CD14-positive monocyte (primary cell): ENCODE measurements at places on chromosomes 3 and 15.
A peak's percentile ranks its signal among the peaks of the same experiment; 100 is the strongest.

- no peak for DNase-seq
Measured at GRCh38 chr3:115562636-115563267, 60.6 kb upstream of the GAP43 start.

DNA sequence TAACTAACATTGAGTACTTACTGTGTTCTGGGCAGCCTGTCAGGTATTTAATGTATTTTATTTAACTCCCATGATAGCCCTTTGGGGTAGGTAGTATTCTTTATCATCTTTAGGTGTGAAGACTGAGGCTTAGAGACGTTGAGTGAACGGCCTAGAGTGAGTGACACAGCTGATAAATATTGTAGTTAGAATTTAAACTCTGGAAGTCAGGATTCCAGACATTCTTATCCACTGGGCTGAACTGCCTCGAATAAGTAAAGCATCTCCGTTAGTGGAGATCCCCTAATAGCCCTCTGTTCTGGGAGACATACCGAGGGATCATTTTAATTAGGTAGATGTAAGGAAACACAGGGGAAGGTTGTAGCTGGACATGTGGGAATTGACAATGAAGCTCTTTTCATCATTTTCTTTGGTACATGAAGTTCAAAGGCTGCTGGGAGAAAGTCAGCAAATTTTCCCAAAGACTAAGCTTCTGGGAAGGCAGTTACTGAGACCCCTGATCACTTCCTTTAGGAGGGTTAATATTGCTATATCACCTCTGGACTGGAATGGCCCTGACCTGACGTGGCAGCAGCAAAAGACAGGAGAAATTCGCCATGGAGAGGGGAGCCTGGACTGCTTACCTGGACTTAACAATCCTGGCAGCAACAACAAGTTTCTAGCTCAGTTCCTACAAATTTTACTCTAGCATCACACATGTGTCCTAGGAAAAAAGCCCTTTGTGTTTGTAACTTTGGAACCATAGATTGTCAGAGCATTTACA lies 11.7 kb upstream of the PDCD6IP start:
- DNase-seq = no peak

DNA sequence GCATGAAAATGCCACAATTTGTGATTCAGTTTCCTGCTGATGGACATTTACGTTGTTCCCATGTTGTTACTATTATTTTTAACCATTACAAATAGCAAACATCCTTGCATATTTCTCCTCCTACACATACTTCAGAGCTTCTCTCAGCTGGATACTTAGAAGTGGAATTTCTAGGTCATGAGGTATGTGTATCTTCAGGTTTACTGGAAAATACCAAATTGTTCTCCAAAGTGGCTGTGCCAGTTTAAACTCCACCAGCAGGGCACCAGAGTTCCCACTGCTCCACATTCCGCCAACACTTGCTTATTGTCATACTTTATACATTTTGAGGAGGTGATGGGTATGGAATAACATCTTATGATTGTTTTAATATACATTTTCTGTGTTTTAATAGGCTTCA lies 45.7 kb downstream of the PRR23E start:
- no peak for DNase-seq

DNA sequence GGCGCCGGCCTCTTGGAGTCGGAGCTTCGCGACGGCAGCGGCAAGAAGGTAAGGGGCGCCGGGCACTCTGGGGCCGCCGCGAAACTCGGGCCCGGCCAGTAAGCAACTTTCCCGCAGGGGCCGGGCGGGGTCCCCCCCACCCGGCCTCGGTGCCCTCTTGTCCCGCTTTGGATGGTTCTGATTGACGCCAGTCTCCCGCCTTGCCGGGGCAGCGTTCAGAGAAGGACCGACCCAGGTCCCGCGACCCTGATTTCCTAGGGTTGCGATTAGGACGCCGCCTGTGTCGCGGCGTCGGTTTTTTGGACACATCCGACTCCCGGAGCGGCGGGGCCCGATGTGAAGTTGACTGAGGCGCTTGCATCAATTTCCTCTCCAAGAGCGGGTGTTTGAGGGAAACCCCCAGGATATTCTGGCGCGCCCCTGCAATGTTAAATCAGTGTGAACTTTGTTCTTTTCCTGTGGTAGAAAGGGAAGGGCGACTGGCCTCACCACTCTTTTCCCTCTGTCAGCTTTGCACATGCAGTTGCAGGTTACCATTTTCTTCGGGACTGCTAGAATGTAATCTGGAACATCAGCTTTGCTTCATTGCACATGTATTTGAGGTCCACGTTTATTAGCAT lies 755 bp downstream of the PDE8A start:
- DNase-seq = peak; percentile 34

GRCh38 chr3:120415756-120416155 lies 35.0 kb downstream of the FSTL1 start:
- DNase-seq = no peak

DNA sequence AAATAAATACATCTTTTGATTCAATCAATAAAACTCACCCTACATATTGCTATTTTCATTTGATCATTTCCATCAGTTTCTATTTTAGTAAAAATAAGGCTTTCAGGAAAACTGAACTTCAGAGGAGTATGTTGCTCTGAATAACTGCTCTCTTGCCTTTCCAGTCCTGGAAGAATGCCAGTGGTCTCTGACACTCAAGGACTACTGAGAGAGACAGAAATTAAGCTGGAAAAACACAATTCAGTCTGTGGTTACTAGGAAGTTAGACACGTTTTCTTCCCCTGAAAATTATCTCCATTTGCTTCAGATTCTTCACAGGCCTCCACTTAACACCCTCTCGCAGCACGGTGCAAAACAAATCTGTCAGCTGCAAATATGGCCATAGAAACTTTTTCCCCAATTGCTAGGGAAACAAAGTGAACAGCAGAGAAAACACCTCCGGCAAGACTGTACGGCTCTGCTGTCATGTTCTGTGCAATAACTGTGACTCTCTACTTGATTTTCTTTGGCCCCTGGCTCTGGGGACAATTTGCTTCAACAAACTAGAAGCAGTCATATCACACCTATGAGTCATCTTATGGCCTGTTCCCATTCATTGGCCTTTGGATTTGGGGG lies 353.0 kb downstream of the MAGI1 start:
- DNase-seq = no peak

GRCh38 chr3:136783708-136784191 lies 31.6 kb upstream of the STAG1 start:
- no peak for DNase-seq

DNA sequence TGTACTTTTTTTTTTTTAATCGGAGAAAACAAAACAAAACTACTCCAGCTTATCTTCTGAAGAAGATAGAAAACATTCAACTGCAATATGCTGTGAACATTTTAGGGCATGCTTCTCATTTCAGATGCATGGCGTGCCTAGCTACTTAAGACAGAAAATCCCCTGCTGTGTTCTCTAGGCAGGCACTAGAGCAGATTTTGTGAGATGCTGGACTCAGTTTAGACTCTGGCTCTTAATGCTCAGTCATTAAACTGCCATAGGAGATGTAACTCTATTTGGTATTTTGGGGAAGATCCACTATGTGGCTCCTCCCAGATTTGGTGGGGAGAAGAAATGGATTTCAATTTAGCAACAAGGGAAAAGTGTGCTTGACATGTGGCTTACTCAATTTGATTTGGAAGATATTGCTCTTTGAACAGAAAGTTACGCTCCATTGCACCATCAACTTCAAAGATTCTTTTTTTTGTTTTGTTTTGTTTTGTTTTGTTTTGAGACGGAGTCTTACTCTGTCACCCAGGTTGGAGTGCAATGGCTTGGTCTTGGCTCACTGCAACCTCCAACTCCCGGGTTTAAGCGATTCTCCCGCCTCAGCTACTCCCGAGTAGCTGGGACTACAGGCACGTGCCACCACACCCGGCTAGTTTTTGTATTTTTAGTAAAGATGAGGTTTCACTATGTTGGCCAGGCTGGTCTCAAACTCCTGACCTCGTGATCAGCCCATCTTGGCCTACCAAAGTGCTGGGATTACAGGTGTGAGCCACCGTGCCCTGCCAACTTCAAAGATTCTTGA lies 62.0 kb upstream of the LEKR1 start:
- no peak for DNase-seq

DNA sequence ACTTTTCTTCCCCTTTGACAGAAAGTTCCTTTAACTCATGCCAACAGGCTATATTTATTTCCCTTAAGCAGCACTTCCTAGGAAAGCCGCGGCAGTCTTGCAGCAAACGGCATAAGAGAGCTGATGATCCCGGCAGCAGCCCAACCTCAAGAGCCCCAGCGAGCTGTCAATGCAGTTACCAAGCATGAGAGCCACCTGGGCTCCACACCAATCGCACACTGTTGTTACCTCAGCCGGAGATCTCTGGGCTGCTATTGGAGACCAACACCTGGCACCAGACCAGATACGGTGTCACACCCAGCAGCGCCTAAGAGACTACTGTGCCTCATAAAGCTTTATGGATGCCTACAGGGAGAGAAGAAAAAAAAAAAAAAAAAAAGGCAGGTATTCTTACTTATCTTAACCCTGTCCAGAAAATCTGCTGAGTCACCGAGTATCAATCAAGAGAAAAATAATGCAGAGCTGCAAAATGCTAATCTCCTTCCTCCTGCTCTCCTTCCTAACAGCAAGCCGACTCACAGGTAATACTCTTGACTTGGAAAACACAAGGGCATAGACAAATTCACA lies 11.7 kb downstream of the ABCC5 start:
- DNase-seq = no peak

GRCh38 chr3:58323529-58324390 lies 8.9 kb upstream of the PXK start:
- DNase-seq = no peak

DNA sequence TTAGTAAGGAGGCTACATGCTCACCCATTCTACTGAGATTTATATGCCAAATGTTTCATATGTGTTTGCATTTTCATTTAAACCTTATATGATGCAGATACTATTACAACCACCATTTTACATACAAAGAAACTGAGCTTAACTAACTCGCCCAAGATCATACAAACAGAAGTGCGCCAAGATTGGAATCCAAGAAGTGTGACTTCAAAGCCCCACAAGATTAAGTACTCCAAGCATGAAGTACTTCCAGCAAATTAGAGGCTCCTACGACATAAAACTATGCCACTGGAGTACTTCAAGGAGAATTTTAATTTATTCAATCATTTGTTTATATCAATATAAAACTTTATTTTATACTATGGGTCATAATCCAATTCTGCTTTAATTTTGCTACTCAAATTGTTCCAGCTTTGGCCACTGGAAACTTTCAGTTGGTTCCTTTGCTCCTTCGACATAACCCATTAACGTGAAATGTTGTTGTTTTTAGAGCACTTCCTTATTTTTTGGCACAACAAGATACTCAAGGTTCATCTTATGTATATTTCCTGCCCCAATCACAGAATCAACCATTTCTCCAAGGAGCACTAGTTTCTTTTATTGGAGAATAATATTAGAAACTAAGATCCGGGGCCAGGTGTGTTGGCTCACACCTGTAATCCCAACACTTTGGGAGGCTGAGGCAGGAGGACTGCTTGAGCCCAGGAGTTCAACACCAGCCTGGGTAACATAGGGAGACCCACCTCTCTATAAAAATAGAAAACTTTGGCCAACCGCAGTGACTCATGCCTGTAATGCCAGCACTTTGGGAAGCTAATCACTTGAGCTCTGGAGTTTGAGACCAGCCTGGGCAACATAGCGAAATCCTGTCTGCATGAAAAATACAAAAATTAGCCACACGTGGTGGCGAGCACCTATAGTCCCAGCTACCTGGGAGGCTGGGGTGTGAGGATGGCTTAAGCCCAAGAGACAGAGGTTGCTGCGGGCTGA lies 10.4 kb downstream of the INO80 start:
- no peak for DNase-seq

GRCh38 chr3:84825817-84826216 lies 133.0 kb upstream of the CADM2 start:
- no peak for DNase-seq

DNA sequence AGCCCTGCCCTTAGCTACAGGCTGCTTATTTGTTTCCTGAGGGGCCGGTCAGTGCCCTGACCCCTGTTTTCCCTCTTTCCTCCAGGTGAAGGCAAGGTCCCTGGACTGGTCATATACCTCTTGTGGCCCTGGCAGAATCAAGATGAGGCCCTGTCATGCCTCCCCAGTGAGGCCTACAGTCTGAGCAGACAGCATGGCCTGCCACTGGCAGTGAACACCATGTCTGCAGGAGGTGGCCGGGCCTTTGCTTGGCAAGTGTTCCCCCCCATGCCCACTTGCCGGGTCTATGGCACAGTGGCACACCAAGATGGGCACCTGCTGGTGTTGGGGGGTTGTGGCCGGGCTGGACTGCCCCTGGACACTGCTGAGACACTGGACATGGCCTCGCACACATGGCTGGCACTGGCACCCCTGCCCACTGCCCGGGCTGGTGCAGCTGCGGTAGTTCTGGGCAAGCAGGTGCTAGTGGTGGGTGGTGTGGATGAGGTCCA lies 1.2 kb downstream of the KLHDC8B start:
- DNase-seq = no peak

DNA sequence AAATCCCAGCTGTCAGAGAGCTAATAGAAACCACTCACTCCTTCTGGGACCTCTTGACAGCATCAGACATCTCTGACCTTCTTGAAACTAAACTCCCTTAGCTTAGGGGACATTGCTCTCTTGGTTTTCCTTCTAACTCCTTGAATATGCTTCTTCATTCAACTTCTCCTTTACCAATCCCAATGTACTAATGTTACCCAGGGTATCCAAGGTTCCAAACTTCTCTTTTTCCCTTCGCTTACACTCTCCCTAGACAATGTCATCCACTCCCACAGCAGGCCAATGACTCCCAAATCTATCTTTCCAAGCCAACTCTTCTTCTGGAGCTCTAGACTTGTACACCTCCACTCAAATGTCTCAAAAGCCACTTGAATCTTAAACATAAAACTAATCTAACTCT lies 14.6 kb downstream of the HEXA start:
- DNase-seq = no peak

DNA sequence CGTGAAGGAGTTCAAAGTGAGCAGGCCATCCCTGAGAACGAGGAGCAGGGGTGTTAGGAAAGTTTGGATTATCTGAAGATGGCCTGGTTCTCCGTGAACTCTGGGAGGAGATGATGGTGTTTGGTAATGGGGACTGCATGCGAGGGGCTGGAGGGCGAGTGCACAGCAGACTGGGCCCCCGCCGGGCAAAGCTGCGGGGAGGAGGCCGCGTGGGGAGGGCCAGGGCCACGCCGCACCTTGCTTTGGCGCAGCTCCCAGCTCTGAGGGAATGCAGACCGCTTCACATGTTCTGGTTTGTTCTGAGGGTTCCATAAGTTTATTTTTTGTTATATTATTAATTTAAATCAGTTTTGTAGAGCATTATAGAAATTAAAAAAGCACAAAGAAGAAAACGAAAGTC lies 22.2 kb downstream of the SLC6A1 start:
- no peak for DNase-seq

- DNase-seq = no peak
Measured at GRCh38 chr3:10757821-10758130, 58.3 kb upstream of the SLC6A11 start.
